ENCODE measurements at places on chromosomes 2 and 18.

GRCh38 chr2:133408671-133409070 lies 159.6 kb downstream of the NCKAP5 start:
- DNase-seq: no peak

- no peak for DNase-seq
Measured at GRCh38 chr18:73366713-73367112, 498.9 kb upstream of the NETO1 start.

- no peak for DNase-seq
Measured at GRCh38 chr18:78242806-78243205, 736.8 kb upstream of the SALL3 start.

DNA sequence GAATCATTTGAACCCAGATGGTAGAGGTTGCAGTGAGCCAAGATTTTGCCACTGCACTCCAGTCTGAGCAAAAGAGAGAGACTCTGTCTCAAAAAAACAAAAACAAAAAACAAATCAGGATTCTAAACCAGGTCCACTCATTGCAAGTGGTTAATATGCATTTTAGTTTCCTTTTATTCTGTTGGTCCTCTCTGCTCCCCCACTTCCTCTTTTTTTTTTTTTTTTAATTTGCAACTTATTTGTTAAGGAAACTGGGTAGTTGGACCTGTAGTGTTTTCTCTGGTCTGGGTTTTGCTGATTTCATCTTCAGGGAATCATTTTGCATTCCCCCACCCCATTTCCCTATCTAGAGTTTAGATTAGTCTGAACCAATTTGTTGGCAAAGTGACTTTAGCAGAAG lies 14.0 kb downstream of the FER1L5 start:
- DNase-seq: peak; percentile 45

- DNase-seq: no peak
Measured at GRCh38 chr18:25284281-25284680, 67.7 kb downstream of the ZNF521 start.

GRCh38 chr2:69200107-69200520 lies 186.9 kb downstream of the GFPT1 start:
- DNase-seq: no peak

DNA sequence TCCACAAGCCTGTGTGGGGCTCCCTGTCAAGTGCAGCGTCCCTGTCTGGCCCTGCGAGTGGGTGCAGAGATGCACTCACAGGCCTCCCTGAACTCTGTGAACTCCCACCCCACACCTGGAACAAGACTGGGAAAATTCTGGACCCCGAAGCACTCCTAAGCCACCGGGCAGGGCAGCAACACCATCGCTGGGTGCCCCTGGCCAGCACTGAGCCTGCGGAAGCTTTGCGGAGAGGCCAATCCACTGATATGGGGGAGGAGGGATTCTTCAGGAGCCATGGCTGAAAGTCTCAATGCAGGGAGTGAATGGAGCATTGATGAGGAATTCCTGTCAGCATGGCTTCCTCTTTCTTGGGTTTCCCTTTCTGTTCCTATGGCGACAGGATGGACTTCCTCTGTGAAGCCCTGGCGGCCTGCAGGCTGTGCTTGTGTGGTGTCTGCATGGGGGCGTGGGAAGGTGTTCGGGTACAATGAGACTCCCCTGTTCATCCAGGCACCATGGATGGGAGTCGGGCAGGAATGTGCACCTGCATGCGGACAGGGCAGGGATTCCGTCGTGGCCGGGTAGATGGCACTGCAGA lies 15.1 kb downstream of the TRIB2 start:
- no peak for DNase-seq

DNA sequence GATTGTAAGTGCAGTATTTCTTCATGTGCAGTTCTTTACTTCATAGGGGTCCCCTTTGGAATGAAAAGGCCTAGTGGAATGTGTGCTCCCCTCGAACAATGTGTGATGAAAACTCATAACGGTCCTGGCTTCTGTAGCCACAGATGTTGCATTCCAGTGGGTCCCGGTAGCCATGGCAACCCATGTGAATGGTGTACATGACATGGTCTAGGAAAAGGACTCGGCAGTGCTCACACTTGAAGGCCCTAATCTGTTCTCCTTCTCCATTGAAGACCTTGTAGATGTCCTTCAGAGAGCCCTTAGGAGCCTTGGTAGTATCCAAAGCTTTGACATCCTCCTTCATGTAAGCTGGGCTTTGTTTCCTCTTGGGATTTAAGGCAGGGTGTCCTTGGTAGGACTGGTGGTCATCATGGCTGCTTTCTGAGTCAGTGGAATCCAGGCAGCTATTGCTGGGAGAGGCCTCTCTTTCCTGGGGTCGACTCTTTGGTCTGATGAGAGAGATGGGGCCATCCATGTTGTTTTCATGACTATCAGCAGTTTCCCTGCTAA lies 144.0 kb downstream of the IKZF2 start:
- no peak for DNase-seq

Measured in AML-193 (cell line).